Activated CD4-positive, CD25-positive, alpha-beta regulatory T cell (primary cell): ENCODE measurements at places on chromosomes 5 and 9.

DNA sequence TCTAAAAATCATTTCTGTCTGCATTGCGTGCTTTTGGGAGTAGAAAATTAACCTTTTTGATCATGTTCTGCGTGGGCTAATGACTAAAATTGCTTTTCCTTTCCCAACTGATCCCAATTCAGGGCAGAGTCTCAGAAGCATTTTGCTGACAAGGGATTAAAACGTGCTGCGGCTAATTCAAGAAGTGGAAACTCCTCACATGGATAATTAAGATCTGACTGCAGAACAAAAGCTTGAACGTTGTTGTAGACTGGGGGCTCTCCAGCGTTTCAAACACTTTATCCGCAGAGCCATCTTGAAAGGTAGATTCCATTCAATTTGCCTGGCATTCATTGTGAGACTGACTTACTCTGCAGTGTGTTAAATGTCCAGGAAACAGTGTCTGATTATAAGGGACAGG, 485.3 kb upstream of the DMAC1 start:
- DNase-seq = no peak

- DNase-seq = no peak
Observed at GRCh38 chr5:17180864-17181723, 36.3 kb upstream of the BASP1 start.

DNA sequence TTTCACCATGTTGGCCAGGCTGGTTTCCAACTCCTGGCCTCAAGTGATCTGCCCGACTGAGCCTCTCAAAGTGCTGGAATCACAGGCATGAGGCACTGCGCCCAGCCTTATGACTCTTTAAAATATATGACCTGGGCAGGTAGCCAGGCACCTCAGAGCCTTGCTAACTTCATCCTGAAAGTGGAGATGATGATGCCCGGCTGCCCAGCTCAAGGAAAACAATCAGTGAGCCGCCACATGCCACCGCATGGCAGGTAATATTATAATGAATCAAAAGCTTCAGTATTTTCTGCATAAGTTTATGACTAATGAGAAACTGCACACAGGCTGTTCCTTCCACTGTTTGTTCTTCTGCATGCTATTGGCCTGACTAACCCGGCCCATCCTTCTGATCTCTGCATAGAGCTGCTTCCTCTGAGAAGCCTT, 30.4 kb upstream of the DMRT1 start:
- DNase-seq = no peak

DNA sequence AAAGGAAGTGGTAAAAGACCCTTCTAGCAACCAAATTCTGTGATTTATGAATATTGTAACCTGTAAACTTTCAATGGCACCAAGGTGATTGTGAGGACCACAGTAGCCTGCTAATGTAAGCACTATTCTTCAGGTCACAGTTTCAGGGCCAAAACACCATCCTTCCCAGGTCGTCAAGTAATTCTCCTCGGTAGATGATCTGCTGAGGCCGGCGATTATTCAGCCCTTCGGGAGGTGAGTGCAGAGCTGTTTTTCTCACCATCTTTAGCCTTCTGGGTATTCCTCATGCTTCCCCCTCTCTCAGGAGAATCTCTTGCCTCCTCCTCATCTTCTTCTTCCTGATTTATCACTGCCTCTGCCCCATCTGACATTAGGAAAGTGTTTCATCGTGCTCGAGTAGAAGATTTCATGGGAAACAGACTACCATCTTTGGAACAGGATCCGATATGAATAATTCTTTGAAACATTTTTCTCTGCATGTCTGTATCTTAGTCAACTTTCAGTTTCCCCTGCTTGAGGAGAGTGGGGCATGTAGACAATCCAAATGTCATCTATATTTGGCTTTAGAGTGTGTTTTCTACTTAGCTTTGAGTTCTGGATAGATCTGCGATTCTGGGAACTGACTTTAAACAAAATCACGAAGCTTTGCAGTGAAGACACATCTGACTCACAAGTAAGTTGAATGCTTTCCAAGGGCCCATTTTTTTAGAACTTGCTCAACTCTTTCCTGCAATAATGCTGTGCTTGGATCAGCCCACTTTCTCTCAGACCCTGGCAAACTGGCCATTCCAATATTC, 173.9 kb downstream of the AOPEP start:
- DNase-seq = no peak

GRCh38 chr9:105255421-105255820, 11.0 kb downstream of the SLC44A1 start:
- no peak for DNase-seq

DNA sequence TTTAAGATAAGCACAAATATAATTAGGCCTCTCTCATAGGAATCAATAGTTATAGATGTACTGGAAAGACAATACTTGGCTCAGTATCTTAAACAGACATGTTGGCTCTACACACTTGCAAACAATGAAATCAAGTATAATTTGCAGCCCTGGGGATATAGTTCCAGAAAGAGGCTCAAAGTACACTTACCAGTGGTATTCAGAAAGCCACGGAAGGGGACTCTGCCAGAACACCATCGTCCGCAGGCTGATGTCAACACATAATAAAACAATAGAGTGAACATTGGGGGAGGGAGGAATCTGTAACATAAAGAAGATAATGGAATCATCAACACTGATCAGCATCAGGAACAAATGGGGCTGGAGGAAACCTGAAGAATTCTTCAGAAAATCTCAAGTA, 31.2 kb upstream of the EBF1 start:
- DNase-seq = no peak

GRCh38 chr5:33258553-33258952, 182.2 kb upstream of the TARS1 start:
- DNase-seq = no peak

DNA sequence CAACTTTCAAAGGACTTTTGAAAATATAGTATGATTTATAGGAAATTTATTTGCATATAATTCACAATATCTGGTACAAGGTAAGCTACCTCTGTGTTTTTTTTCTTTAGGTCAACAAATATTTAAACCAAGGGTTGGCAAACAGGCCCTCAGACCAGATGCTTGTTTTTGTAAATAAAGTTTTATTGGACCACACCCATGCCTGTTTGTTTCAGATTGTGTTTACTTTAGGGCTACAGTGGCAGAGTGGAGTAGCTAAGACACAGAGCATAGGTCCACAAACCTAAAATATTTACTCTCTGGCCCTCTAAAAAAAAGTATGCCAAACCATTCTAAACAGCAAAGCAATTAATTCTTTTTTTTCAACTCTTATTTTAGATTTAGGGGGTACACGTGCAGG, 119.7 kb upstream of the CCDC152 start:
- no peak for DNase-seq

DNA sequence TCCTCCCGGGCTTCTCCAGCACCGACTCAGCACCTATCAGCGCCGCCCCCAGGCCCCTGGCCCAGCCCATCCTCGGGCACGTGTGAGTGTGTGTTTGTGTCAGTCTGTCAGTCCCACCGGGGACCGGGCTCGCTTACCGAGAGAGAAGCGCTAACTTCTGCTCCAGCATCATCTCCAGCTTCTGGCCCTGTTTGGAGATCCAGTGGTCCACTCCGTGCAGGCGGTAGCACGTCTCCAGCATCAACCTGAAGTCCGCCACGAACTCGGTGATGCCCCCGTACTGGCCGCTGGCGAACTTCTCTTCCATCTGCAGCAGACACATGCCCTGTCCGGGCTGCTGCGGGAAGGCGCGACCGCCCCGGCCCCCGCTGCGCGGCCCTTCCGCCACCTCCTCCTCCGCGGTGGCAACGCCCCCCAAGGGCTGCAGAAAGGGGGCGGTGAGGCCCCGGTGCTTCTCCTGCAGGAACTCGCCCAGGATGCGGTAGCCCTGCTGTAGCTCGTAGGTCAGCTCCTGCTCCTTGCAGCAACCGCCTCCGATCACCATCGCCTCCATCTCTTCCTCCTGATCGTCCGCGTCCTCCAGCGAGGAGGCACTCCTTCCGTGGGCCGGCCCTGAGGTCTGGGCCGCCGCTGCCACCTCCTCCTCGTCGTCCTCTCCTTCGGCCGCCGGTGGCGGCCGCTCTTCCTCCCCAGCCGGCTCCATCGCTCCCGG, 8.2 kb downstream of the RANBP6 start:
- peak; percentile 86 for DNase-seq

- no peak for DNase-seq
Observed at GRCh38 chr9:123373447-123373923, 17.5 kb downstream of the CRB2 start.

DNA sequence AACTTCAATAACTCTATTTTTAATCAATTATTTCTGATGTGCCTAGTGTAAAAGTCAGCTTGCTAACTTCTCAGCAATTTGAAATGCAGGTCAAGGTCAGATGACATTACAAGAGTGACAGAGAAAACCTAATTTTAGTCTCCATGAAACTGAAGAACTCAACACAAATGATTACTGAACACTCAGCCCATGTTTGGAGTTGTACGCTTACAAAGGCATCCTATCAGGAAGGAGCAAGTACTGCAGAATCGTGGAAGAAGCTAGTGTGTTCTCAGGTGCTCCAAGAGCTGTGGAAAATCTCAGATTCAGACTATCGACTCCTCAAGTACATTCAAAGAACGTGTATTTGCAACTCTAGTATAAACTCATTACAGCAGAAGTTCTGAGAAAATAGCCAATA, 526.7 kb downstream of the PDE4D start:
- no peak for DNase-seq

DNA sequence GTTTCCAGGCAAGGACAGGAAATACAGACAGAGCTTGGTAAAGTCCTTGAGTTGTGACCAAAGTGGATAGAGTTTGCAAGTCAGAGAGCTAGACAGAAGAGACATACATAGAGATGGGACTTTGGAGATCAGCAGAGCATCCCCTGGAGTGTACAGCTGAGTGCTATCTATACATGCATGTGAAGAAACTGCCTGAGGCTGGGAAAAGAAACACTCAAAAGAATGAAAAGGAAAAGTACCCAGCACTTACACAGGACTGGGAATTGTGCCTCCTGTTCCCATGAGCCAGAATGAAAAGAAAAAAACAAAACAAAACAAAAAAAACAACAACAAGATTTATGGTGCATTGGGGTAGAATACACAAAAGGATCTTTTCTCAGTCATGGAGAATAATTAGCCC, 606.4 kb downstream of the ZNF608 start:
- DNase-seq = no peak

DNA sequence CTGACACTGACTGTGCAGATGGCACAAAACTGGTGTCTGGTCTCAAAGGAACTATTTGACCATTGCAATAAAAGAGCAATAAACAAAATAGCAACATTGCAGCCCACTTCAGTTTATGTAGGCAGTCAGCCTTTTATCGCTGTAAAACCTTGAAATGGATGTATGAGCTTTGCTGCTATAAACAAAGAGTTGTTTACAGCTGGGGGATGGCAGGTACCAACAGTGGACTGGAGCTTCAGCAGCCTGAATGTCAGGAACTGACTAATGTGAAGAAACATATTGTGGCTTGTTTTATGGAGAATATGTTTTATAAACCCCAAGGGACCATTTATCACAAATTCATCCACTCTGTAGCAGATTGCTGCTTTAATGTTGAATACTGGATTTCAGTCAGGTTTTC, 78.0 kb downstream of the PTPRD start:
- no peak for DNase-seq

DNA sequence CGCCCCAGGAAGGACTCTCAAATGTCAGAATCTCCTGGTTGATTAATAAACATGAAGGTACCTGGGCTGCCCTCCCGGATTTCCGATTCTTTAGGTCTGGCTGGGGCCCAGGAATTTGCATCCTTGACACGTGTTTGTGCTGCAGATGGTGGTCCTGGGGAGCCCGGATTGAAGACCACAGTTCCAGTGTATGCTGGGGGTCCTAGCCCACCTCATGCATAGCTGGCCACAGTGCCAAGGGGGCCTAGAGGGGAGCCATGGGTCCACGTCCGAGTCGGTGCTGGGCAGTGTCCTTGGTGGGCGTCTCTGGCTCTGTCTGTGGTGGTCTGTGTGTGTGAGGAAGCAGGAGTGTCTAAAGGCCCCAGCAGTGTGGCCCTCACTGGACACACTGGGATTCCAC, 3.2 kb downstream of the NCS1 start:
- no peak for DNase-seq

- DNase-seq = no peak
Observed at GRCh38 chr5:55278778-55279177, 28.7 kb downstream of the DHX29 start.

DNA sequence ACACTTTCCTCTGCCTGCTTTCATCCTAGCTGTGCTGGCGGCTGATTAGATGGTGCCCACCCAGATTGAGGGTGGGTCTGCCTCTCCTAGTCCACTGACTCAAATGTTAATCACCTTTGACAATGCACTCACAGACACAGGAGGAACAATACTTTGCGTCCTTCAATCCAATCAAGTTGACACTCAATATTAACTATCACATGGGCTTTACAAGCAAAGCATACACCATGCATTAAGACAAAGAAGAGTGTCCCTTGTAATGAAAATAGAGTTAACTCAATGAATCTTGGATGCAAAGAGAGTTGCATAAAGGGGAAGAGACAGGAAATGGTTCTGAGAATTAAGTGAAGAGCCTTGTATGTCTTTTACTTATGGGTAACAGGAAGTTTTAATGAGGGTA, 298.7 kb upstream of the BRINP1 start:
- no peak for DNase-seq

DNA sequence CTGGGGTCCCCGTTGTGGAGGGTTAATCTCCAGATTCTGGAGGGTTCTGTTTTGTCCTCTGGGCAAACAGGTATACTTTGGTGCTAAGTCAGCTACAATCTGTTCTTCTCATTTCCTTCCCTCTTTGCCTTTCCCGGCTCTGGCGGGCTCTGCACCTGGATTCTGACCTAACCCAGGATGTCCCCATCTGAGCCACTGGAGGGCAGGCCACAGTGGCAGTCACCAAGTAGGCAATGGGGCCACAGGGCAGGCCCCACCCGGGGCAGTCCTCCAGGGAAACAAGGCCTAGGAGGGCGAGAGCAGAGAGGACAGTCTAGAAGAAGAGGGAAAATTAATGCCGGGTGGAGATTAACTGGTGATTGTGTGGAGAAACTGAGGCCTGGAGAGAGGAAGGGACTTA, 40.4 kb upstream of the HRH2 start:
- no peak for DNase-seq

DNA sequence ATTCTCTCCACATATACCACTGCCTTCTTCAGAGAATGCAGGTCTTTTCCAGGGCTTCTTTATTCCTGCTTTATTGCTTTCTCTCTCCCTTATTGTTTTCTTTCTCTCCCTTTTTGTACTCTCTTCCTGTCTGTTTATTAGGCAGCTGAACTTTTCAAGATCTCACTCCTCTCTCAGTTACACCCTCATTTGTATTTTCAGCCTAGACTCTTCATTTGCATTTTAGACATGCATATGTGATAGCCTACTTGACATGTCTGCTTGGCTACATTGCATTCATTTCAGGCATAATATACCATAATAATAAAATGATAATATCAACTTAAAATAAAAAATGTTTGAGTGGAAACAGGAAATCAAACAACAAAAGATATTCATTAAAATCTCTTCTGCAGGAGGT, 377.9 kb upstream of the TNC start:
- no peak for DNase-seq

- no peak for DNase-seq
Observed at GRCh38 chr5:168332042-168332441, 40.6 kb downstream of the WWC1 start.

GRCh38 chr9:126113756-126114408, 212.7 kb upstream of the MVB12B start:
- DNase-seq = no peak
